Activated T-helper 1 cell treated with anti-CD3 and anti-CD28 coated beads, Interleukin-12 subunit alpha, Interleukin-12 subunit beta, Interleukin-2, Interleukin-4 antibody, amounts not matched to agents 30 ng/mL and 10 ng/mL and 1 ng/mL, durations not matched to agents 14 hours and 24 hours and 36 hours (primary cell): ENCODE measurements at places on chromosomes 13 and 19. TPM values are rescaled to one million over a fixed set of nuclear protein-coding genes. Genes with fewer than 3 reads are reported as not detected.

DNA sequence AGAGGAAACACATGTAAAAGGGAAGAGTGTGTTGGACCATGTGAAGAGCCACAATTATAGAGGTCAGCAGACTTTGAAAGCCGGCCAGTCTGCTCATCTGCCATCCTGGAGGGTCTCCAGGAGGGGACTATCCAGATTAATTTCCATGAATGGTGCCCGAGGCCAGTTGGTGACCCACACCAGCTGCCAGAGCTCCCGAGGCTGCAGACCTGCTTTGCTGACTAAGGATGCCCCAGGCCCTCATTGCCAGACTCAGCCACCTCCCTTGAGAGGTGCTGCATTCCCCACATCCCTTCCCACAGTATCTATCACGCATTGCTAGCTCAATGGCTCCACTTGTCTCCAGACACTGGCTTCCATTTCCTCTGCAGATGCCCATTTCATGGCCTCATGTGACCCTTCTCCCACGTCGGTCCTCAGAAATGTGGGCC, 110.3 kb downstream of the NALCN start:
- no peaks in the 10 kb centered on the region for H3K4me1 ChIP-seq
- H3K27ac ChIP-seq = no peak overlapping the region
- H3K27me3 ChIP-seq = no peaks in the 10 kb centered on the region

DNA sequence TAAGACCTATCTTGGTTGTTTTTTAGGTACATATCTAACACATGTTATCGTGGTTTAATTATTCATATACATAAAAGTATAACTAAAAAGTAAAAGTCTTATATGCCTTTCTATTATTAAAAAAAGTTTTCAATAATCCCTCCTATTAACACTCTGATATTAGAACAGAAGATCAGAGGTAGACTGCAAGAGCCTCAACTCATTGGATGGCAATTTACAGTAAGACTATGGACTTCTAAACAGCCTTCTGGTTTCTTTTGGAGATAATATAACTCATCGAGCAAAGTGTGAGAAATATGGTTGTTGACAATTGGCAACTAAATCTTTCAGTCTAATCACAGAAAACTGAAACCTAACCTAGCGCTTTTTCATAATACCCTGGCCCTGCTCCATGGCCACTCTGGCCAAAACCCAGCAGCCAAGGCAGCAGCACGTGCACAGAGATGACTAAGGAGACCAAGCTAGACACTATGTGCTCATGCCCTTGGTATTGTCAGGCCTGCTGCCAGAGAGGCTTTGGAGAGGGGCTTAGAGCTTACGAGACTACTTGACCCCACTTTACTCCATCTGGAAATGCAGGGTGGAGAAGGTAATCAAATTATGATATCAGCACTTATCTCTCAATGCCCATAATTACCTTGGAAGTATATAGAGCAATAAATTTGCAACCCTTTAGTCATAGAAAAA, 40.6 kb upstream of the EEF1AKMT1 start:
- no peak overlapping the region for H3K27ac ChIP-seq
- peaks cover 9% of the 10 kb centered on the region for H3K36me3 ChIP-seq
- DNase-seq = no peak

DNA sequence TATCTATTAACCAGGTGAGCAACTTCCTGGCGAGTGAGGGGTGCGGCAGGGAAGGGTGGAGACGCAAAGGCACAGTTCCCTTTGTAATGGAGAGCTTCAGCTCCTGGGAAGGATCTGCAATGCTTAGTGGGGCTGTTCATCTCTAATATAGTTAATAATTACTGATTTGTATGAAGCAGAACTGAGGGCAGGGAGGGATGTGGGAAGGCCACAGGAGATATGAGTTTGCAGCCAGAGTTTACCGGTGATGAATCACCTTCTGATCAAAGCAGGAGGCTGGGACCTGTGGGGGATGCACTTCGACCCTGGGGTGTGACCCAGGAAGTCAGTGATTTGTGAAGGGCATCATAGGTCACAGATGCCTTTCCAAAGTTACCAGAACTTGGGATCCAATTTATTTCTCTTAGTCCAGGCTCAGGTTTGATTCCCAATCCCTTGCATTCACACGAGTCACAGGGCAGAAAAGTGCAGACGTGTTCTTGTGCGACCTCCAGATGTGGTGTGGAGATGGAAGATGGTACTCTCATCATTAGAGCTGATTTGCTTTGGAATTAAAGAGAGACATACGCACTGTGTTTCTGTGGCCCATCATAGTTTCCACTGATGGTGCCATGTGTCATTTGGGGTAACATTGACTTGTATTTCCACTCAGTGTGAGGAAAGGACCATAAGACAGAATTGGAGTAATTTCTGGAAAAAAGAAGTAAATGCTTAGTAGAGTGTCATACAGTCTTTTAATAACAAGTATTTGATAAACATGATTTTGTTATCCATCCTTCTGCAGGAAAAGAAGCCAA, 55.0 kb downstream of the LRCH1 start:
- peaks cover 44% of the 10 kb centered on the region for H3K4me1 ChIP-seq
- no peaks in the 10 kb centered on the region for H3K27me3 ChIP-seq
- no peak for DNase-seq
- peak overlapping the region; percentile 46 for H3K27ac ChIP-seq
- peak overlapping the region; percentile 23 for H3K4me3 ChIP-seq

GRCh38 chr13:36051082-36051481, 80.1 kb downstream of the DCLK1 start:
- H3K4me1 ChIP-seq = no peaks in the 10 kb centered on the region
- H3K27me3 ChIP-seq = no peaks in the 10 kb centered on the region
- H3K4me3 ChIP-seq = no peak overlapping the region
- DNase-seq = no peak

GRCh38 chr19:11018179-11018578, 57.3 kb downstream of the SMARCA4 start:
- H3K27ac ChIP-seq = no peak overlapping the region
- H3K27me3 ChIP-seq = no peaks in the 10 kb centered on the region
- DNase-seq = no peak
- peaks cover 38% of the 10 kb centered on the region for H3K36me3 ChIP-seq

GRCh38 chr19:1357531-1358109, 26.1 kb upstream of the NDUFS7 start:
- no peaks in the 10 kb centered on the region for H3K27me3 ChIP-seq
- H3K4me1 ChIP-seq = peaks cover 19% of the 10 kb centered on the region
- no peak for DNase-seq
- H3K27ac ChIP-seq = no peak overlapping the region
- H3K36me3 ChIP-seq = peaks cover 23% of the 10 kb centered on the region

- DNase-seq = no peak
- H3K36me3 ChIP-seq = peaks cover 29% of the 10 kb centered on the region
- H3K27me3 ChIP-seq = peaks cover 3% of the 10 kb centered on the region
- peaks cover 66% of the 10 kb centered on the region for H3K4me1 ChIP-seq
These were observed 13.6 kb downstream of the UBAC2 start for GRCh38 chr13:99214232-99214631.

- H3K4me3 ChIP-seq = no peak overlapping the region
- no peak for DNase-seq
- H3K27ac ChIP-seq = no peak overlapping the region
- H3K27me3 ChIP-seq = peaks cover 74% of the 10 kb centered on the region
These were observed 14.0 kb downstream of the CDX2 start for GRCh38 chr13:27955014-27955591.

DNA sequence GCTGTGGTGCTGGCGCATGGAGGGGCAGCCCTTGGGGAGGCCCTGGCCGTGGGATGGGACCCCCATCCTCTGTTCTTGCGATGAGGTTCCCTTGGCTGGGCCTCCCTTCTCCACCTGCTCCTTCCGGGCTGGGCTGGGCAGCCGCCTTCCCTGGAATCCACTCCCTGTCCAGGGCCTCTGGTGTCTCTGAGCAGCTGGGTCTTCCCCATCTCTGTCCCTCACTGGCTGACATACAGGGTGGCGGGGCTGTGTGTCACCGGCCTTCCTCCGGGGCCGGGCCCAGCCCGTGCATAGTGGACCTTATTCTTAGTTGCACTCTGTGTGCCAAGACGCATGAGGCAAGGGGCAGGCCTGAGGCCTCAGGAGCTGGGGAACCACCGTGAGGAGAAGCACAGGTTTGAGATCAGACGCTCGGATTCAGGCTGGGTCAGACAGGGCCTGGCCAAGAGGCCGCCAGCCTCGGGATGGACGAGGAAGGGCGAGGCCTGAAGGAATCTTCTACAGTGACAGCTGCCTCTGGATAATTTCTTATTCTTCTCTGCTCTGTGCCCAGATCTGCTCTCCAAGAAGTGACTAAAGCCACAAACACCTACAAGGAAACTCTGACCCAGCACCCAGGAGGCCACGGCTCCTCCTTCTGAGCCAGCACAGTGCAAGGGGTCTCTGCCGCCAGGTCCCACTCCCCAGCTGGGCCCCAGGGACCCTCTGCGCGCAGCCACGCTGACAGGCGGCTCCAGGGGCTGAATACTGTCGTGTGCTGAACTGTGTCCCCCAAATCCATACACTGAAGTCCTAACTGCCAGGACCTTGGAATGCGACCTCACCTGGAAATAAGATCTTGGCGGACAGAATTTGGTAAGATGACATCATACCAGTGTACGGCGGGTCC, 11.0 kb downstream of the SGTA start:
- no peaks in the 10 kb centered on the region for H3K27me3 ChIP-seq
- DNase-seq = no peak
- peak overlapping the region; percentile 76 for H3K27ac ChIP-seq
- no peak overlapping the region for H3K4me3 ChIP-seq
- H3K4me1 ChIP-seq = peaks cover 24% of the 10 kb centered on the region

DNA sequence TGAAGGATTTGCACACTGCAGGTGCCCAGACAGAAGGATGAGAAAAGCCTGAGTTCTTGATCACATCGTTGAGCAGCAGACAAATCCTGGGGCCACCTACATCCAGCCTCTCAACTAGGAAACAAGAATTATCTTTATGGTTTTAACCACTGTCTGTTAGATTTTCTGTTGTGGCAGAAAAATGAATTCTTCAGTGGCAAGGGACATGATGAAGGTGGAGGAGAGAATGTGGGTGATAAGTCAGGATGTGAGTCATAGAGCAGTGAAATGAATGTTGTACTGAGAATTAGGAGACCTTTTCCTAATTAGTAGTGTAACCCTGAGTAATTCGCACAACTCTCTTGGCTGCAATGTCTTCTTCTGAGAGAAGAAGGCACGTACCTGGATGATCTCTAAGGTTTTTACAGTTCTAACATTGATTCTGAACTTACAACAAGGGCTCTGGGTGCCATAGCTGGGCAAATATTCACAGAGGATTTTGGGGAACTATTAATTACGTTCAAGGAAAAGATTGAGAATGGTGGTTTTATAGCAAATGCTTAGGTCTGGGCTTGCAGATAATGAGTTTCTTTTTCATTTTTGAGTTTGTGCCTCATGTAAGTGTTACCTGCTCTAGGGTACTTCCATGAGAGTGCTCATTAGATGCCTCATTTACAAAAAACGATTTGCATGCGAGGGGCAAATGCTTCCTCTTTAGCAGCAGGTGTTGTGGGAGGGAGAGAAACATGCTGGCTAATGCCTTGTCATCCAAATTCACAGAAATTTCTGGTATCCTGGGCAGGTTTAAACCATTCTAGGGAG, 111.0 kb upstream of the KL start:
- H3K4me1 ChIP-seq = peaks cover 32% of the 10 kb centered on the region
- H3K27me3 ChIP-seq = peaks cover 4% of the 10 kb centered on the region
- no peaks in the 10 kb centered on the region for H3K36me3 ChIP-seq

GRCh38 chr13:53206455-53206854, 177.8 kb downstream of the OLFM4 start:
- H3K4me1 ChIP-seq = no peaks in the 10 kb centered on the region
- DNase-seq = no peak
- H3K4me3 ChIP-seq = no peak overlapping the region

DNA sequence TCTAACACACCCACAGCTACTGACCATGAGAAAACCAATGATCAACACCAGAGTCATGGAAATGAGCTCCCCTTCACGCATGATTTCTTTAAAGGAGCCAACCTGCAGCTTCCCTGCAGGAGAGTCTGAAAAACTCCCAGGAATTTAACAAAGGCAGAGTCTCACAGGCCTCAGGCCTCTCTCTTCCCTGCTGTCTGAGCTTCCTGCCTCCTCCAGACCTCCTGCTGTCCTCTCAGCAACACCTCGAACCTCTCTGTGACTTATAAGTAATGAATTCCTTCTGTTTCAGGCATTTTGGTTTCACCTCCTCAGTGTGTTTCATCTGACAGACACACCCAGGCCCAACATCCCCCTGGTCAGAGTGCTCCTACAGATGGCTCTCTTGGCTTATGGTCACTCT, 1044.4 kb downstream of the UQCRFS1 start:
- peaks cover 2% of the 10 kb centered on the region for H3K27me3 ChIP-seq
- no peak overlapping the region for H3K4me3 ChIP-seq
- no peaks in the 10 kb centered on the region for H3K36me3 ChIP-seq
- H3K4me1 ChIP-seq = no peaks in the 10 kb centered on the region

DNA sequence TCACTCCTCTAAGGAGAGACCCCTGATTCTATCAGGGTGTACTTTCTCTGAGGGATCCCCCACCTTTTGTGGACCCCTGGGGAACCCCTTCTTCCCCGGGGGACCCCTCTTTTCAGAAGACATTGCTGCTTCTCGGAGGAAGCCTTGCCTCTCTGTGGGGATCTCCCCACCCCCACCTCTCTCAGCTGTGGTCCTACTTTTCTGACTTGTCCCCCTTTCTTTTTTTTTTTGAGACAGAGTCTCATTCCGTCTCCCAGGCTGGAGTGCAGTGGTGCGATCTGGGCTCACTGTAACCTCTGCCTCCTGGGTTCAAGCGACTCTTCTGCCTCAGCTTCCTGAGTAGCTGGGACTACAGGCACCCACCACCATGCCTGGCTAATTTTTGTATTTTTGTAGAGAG, 18.4 kb upstream of the GATAD2A start:
- H3K4me3 ChIP-seq = peak overlapping the region; percentile 96
- peaks cover 52% of the 10 kb centered on the region for H3K4me1 ChIP-seq
- peaks cover 4% of the 10 kb centered on the region for H3K36me3 ChIP-seq
- DNase-seq = no peak

- H3K36me3 ChIP-seq = no peaks in the 10 kb centered on the region
- no peak overlapping the region for H3K27ac ChIP-seq
- H3K4me1 ChIP-seq = peaks cover 29% of the 10 kb centered on the region
- no peak for DNase-seq
These were observed 34.6 kb upstream of the SLC46A3 start for GRCh38 chr13:28753208-28753892.

- no peak overlapping the region for H3K4me3 ChIP-seq
- no peak overlapping the region for H3K27ac ChIP-seq
- peaks cover 55% of the 10 kb centered on the region for H3K4me1 ChIP-seq
- H3K27me3 ChIP-seq = peaks cover 17% of the 10 kb centered on the region
- DNase-seq = no peak
These were observed 344.5 kb downstream of the KCNRG start for GRCh38 chr13:50359779-50360178.

The FAAP24 gene
- 10.7 and 11.2 TPM in 2 replicates for total RNA-seq

The ZNF497 gene
- total RNA-seq = 0.76 and 0.93 TPM in 2 replicates

The PSG7 gene
- not detected in 2 replicates for total RNA-seq

The SRRM5 gene
- 0.10 and 0.13 TPM in 2 replicates for total RNA-seq

The NBEA gene
- total RNA-seq = 0.15 and 0.18 TPM in 2 replicates

The C19orf73 gene
- 2.6 and 2.9 TPM in 2 replicates for total RNA-seq

The FFAR3 gene
- total RNA-seq = 0.20 and 0.36 TPM in 2 replicates

The NAPA gene
- total RNA-seq = 66.4 and 68.7 TPM in 2 replicates

The DPF1 gene
- 1.4 and 1.7 TPM in 2 replicates for total RNA-seq

The PALM3 gene
- 0.65 TPM in 1 of 2 replicates, not detected in the other for total RNA-seq
